NCI-H1048 (cell line): ENCODE measurements at places on chromosomes 1 and 21.

DNA sequence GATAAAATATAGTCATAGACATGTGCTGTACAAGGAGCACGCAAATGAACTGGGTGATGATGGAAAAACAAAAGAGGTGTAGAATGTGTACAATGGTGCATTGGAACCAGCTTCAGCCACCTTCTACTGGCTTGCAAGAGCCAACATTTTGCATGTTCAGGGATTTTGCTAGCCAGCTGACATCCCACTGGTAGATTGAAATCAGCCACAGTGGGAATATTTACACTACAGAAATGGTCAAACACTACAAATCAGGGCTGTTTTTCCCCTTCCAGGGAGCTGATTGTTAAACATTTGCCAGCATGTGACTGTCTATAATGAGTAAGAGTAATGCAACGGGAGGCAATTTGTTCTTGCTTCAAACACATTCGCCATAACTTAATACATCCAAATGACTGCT lies 23.2 kb downstream of the PMVK start:
- no peak for DNase-seq

DNA sequence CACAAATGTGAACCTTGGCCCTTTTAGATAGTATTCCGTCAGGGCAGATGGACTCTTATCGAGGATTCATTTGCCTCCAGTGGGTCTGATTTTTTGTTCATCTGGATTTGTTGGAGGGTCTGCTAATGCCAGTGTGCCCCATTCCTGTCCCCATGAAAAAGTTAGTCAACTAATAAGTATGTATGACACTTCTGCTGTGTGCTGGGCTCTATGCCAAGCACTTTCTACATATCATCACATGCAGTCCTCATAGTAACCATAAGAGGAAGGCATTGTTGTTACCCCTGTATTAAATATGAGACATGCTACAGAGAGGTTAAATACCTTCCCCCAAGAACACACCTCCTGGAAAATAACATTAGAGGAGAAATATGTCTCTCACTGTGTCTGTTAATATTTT lies 46.6 kb upstream of the MAB21L3 start:
- no peak for DNase-seq

DNA sequence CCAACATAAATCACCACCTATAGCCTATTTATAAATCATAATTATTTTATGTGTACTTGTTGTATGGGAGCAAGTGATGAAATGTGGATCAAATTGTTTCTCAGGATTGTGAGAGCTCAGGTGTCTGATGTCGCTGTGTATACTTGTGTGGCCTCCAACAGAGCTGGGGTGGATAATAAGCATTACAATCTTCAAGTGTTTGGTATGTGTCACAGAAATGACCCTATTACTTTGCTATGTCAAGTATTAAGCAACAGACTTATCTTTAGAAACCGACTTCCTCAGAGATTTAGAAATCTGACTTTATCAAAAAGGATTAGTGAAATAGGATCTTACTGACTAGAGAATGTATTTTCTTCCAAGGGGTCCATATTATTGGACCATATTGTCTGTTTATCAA lies 280.9 kb downstream of the TPR start:
- DNase-seq = no peak

GRCh38 chr21:26833460-26833939 lies 11.7 kb downstream of the ADAMTS1 start:
- no peak for DNase-seq

DNA sequence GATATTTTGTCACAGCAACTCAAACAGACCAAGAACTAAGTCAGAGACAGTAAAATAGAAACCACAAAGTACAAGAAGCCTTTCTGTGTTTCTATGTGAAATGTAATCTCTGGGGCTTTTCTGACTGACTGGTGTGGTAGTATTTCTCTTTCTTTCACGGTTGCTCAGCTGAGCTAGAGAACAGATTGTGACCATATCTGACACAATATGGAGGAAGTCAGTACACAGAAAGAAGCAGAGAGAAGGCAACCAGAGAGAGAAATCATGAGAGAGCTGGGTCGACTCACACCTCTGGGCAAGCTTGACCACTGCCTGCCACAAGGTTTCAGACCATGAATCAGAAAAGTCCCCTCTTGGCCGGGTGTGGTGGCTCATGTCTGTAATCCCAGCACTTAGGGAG lies 208.9 kb upstream of the GREM2 start:
- DNase-seq = no peak

- no peak for DNase-seq
Measured at GRCh38 chr1:27872059-27872801, at the start of gene THEMIS2. Gene THEMIS2 (plus strand): TSS chr1:27872544. CDS start chr1:27872572, 28 bp downstream.

- no peak for DNase-seq
Measured at GRCh38 chr1:241401156-241401555, 44.2 kb upstream of the RGS7 start.

DNA sequence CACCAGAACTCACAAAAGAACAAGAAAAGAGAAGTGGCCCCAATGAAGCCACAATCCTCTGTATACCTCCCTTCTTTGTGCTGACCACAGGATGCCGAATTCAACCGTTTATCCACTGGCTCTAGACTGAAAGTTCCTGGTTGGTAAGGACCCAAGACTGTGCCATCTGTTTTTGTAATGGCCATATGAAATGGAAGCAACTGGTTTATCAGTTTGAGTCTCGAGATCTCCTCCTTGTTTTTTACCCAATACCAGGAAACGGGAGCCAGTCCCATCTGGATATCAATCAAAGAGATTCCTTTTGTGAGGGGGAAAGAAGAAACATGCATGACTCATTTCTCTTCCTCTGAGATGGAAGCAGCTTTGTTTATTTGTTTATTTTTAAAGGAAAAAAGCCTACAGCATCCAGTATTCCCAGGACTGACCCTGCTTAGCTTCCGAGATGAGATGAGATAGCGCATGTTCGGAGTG lies 32.4 kb upstream of the ZNF124 start:
- DNase-seq = no peak

DNA sequence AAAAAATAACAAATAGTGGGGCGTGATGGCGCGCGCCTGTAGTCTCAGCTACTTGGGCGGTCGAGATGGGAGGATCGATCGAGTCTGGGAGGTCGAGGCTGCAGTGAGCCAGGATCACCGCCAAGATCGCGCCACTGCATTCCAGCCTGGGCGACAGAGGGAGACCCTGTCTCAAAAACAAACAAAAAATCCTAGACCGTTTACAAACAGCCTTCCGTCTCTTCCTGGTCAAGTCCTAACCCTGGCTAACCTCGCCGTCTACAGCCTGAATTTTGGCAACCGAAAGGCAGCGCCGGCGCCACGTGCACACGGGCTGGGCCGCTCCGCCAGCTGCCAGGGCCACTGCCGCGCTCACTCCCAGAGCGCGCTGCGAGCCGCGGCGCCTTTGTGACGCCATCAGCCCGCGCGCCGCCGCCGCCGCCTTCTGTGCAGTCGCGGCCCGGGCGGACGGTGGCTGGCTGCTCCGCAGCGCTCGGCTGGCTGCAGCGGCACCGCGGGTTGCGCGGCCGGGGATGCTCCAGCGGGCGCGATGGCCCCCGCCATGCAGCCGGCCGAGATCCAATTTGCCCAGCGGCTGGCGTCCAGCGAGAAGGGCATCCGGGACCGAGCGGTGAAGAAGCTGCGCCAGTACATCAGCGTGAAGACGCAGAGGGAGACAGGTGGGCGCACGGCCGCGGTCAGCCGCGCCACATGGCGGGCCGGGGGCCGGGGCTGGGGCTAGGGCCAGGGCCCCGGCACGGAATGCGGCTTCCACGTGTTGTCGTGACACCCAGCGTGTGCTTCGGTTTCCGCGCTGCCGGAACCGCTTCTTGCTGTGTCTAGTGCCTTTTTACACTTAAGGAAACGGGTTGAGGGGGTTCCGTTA lies at the start of the genes HSF2BP and RRP1B:
Gene HSF2BP (minus strand): TSS at position 353 of the 865 bp plus-strand sequence. CDS start 1,392 bp downstream, outside the sequence.
Gene RRP1B (plus strand): TSS at position 425 of the 865 bp plus-strand sequence. CDS start 105 bp downstream, at position 530.
- DNase-seq = peak; percentile 59

GRCh38 chr1:80249699-80250098 lies 1243.2 kb upstream of the ADGRL4 start:
- DNase-seq = no peak

- no peak for DNase-seq
Measured at GRCh38 chr1:21927533-21928237, 9.4 kb downstream of the HSPG2 start.

GRCh38 chr1:154846565-154847442 lies 23.3 kb downstream of the KCNN3 start:
- no peak for DNase-seq

GRCh38 chr1:81142099-81142826 lies 658.5 kb upstream of the ADGRL2 start:
- no peak for DNase-seq
